ENCODE measurements at places on chromosomes 2 and 18.

DNA sequence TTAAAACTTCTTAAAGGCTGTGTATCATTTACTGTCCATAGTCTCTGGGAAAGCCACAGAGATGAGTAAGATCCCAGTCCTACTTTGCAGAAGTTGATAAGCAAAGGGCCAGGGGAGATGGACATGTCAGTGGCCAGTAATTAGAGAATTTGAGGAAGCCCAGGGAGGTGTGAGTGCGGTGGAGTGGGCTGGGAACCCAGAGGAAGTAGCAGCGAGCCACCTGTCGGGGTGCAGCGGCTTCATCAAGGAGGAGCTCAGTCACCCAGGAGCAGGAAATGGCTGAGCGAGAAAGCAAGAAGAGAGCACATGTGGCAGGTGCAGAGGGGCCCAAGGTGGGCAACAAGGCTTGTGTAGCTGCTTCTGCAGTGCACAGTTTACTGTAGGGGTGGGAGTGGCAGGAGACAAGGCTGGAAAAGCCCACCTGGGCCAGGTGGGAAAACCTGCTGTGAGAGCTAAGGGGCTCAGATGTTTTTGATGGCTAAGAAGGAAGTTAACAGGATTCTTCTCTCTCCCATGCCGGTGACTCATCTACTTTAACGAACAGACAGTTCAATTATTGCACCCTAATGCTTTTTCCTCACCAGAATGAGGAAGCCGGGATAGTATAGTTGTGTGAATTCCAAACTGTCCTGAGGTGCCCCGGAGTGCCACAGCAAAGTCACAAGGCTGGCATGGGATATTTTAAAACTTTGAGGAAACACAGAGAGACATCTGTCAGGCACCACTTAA, 34.8 kb upstream of the MGAT5 start:
- DNase-seq, result no peak

GRCh38 chr2:111061191-111061590, 59.5 kb upstream of the BCL2L11 start:
- no peak for DNase-seq

- no peak for DNase-seq
These were observed 104.5 kb downstream of the COL6A3 start for GRCh38 chr2:237309416-237309815.

DNA sequence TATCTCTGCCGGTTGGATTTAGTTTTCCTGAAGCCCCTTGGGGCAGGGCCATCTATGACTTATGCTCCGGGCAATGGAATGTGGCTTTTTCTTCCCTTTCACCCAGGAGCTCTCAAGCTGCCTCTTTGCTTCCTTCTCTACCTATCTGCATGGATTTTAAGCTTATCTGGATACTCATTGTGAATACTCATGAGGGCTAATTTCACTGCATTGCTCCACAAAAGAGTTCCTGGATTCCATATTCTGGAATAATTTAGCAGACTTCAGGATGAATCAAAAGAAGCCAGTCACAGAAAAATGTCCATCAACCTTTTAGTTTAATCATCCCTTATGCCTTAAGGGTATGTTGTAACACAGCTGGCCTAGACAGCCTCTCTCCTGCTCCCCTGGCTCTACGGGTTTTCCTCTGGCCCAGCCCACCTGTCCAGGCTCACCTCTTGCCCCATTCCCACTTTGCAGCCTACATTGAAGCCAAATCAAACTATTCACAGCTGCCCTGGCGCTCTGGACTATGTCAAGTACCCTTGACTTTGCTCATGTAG, 122.8 kb upstream of the RMDN2 start:
- no peak for DNase-seq

- DNase-seq, result no peak
These were observed 18.7 kb downstream of the APCDD1 start for GRCh38 chr18:10473132-10473531.

- DNase-seq, result no peak
These were observed 1.7 kb downstream of the MZT2B start for GRCh38 chr2:130183512-130184373.

DNA sequence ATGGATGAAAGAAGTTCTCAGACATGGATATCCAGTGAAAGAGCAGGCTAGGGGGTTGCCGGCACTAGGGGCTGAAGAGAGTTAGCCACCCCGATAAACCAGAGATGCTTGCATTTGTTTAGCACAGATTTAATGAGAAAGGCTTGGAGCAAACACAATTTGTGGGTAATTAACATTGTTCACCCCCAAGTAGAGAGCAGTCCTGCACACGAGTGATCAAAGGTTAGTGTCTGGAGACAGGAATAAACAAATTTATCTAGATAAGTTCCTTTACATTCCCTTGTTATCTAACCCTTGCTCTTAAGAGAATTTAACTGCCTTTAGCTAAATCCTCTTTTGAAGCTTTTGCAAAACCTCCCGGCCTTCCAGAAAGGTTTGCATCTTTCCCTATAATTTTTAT, 23.9 kb downstream of the HTR2B start:
- no peak for DNase-seq

DNA sequence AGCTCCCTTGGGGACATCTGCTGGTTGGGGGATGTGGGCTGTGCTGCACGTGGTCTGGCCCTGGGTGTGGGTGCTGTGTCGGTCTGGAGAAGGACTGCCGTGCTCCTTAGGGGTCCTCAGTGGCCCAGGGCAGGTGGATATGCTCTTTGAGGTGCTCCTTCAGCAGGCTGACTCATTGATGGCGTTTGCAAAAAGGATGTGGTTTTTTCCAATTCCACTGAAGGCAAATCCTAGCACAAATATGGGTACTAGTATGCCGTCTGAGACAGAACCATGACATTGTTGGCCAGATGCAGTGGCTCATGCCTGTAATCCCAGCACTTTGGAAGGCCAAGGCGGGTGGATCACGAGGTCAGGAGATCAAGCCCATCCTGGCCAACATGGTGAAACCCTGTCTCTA, 3.3 kb downstream of the PPP1R7 start:
- DNase-seq, result no peak

DNA sequence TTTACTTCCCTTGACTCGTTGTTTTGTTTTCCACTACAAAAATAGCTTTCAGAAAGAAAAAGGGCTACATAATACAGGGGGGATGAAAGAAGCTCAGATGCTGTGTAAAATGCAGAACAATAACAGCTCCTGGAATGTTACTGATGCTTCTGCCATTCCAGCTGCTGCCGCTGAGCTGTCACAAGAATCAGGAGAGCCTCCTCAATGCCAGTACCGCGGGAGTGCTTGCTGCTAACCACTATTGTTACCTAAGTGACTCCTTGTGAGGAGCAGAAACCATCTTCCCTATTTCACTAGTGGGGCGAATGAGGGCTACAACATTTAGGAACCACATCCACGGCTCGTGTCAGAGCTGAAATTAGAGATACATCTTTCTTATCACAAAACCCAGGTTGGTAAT, 384.8 kb downstream of the GALR1 start:
- no peak for DNase-seq

- DNase-seq, result no peak
These were observed 100.5 kb downstream of the CDC42EP3 start for GRCh38 chr2:37570773-37571586.

- no peak for DNase-seq
These were observed 2045.3 kb upstream of the PIK3C3 start for GRCh38 chr18:39909706-39910105.

GRCh38 chr2:226514895-226515294, 284.7 kb downstream of the IRS1 start:
- DNase-seq, result no peak

- no peak for DNase-seq
These were observed 103.3 kb upstream of the ID2 start for GRCh38 chr2:8578335-8579244.

DNA sequence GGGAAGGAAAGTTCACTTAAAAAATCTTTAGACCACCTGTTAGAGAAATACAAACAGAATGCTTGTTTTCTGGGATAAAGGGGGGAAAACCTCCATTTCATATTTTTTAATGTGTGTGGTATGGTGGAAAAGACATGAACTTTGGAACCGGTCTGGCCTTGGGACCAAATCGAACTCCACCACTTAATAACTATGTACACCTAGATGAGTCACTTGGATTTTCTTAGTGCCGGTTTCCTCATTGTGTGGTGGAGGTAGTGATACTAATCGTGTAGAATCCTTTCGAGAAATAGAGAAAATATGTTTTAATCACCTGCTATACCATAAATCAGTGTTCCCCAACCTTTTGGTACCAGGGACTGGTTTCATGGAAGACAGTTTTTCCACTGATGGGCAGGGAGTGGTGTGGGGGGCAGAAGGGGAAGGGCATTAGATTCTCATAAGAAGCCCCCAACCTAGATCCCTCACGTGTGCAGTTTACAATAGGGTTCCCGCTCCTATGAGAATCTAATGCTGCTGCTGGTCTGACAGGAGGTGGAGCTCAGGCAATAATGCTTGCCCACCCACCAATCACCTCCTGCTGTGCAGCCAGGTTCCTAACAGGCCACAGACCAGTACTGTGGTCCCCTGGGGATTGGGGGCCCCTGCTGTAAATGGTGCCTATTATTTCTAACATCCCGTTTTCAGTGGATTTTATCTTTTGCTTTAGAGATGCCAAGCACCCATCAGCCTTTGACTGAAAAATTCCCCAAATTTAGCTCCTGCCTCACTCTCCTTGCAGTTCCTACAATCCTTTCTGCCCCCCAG, 308.8 kb downstream of the PRKCE start:
- no peak for DNase-seq

GRCh38 chr2:140454717-140455116, 1674.5 kb upstream of the NXPH2 start:
- DNase-seq, result no peak

- no peak for DNase-seq
These were observed 50.3 kb upstream of the GREB1L start for GRCh38 chr18:21191596-21192307.

- no peak for DNase-seq
These were observed 366.5 kb upstream of the CRIM1 start for GRCh38 chr2:35989040-35989439.

DNA sequence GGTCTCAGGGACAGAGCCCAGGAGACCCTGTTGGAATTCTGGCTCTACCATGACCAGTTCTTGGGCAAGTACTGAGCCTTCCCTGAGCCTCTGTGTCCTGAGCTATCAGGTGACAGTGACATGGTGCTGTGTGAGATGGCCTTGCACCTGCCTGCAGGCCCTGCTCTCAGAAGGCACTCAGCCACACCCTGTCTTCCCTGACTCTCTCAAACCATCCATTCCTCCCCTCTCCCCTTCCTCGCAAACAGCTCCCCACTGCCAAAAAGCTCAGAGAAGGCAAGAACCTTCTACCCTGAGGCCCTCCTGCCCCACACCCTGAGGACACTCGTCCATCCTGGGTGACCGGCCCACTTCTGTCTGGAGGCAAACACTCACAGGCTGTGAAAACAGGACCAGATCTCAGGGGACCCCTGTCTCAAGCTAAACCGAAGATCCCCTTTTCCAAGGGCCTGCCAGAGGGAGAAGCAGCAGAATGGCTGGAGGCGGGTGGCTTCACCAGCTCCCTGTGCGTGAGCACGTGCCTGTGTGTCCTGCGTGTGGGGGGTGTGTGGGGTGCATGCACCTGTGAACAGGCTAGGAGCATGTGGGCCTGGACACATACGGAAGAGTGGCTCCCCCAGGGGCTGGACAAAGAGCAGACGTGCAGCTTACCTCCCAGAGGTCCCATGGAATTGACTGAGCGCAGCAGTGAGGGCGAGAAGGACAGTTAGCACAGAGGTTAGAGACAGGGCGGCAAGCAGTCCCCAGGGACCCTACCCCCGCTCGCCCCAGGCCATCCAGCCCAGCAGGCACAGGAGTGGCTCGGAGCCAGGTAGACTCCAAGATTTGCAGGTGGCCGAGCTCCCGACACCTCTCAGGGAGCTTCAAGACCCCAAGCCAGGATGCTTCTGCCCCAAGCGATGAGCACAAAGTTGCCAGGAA, 53.9 kb downstream of the BIN1 start:
- DNase-seq, result no peak

DNA sequence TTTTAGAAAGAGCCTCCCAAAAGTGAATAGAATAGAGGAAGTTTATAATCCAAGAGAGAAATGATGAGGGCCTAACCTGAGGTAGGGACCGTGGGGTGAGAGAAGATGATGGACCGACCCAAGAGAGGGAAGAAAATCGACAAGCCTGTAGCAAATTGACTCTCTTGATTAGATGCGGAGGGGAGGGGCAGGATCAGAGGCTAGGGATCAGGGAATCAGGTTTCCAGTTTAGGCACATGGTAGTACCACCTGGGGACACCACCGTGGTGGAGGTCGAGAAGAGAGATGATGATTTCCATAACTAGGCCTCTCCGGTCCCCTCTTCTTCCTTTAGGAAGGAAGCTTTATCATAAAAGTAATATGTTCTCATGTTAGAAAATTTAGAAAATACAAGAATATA, 108.7 kb upstream of the ALPP start:
- DNase-seq, result no peak

DNA sequence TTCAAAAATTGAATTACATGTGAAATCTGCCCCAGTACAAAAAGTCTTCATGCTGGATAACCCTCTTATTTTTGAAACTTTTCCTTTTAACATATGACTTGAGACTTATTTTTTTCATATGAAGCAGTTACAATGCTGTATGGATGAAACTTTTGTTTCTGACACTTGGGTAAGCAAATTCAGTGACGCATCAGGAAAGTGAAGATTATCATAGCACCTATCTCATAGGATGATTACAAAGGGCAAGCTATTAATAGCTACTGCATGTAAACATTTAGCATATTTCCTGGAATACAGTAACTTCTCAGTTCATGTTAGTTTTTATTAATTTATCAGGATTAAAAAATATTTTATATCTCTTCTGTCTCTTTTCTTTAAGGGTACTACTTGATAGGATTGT, 1109.2 kb downstream of the LRP1B start:
- DNase-seq, result no peak

DNA sequence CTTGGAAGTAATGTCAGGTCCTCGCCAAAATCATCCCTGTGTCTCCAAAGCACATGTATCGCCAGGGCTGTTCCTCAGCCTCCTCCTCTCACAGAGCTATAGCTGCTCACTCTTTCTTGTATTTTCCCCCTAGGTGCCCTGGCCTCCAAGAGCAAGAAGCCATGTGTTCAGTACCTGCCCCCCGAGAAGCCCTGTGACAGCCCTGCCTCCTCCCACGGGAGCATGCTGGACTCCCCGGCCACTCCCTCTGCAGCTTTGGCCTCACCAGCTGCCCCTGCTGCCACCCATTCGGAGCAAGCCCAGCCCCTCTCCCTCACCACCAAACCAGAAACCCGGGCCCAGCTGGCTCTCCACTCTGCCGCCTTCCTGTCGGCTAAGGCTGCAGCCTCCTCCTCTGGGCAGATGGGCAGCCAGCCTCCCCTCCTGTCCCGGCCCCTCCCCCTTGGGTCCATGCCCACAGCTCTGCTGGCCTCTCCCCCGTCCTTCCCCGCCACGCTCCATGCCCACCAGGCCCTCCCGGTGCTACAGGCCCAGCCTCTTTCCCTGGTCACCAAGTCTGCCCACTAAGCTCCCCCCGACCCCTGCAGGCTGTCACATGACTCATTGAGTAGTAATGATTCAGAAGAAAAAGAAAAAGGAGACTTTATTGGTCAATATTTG, 18.8 kb downstream of the TGOLN2 start:
- peak; percentile 26 for DNase-seq
